ENCODE measurements at places on chromosomes 5 and 9.

DNA sequence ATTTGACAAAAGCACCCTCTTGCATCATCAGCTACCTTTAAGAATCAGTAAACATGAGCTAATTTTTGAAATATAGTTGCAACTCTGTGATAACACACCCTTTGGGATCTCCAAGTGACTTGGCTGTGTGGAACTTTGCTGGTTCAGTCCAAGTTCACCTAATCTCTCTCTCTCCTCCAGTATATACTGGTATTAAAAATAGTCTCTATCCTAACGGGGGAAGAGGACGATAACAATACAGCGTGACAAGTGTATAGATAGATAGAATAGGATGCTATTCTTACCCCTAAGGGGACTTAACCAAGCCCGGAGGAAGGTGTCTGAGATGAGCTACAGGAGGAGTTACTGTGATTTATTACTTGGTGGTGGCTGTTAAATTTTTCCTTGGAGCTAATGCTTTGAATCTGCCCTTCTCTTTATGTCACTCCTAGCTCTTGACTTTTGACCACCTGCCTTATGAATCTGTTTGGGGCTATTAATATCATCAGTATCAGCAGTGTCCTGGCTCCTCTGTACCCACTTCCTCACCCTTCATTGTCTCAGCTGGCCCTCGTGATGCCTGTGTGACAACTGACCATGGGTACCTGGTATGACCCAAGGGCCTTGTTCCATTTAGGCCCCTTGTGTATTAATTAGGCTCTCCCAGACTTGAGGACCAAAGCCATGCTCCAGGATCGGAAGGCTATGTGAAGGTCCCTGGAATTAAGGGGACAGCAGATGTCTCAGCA lies 223.9 kb downstream of the SREK1 start:
- no peak for DNase-seq

- peak; percentile 38 for DNase-seq
Observed at GRCh38 chr9:130932255-130933079, 6.6 kb downstream of the FIBCD1 start.

GRCh38 chr5:170552621-170553115 lies 48.8 kb downstream of the KCNIP1 start:
- peak; percentile 91 for DNase-seq

DNA sequence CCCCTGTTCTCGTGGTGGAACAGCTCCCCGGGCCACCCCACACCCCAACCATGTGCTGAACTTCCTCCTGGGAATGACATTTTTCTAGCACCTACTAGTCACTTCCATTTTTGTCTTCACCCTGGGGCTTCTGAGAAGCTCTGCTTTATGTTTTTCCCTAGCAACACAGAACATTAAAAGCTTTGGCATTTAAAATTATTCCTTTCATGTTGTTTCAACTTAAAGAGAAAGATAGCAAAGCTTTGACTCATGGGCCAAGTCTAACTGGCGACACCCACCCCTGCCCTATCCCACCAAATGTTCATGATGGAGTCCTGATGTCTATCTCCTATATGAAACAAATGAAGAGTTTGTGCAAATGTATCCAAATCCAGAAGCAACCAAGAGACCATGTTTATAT lies 22.4 kb downstream of the BOD1 start:
- peak; percentile 56 for DNase-seq

DNA sequence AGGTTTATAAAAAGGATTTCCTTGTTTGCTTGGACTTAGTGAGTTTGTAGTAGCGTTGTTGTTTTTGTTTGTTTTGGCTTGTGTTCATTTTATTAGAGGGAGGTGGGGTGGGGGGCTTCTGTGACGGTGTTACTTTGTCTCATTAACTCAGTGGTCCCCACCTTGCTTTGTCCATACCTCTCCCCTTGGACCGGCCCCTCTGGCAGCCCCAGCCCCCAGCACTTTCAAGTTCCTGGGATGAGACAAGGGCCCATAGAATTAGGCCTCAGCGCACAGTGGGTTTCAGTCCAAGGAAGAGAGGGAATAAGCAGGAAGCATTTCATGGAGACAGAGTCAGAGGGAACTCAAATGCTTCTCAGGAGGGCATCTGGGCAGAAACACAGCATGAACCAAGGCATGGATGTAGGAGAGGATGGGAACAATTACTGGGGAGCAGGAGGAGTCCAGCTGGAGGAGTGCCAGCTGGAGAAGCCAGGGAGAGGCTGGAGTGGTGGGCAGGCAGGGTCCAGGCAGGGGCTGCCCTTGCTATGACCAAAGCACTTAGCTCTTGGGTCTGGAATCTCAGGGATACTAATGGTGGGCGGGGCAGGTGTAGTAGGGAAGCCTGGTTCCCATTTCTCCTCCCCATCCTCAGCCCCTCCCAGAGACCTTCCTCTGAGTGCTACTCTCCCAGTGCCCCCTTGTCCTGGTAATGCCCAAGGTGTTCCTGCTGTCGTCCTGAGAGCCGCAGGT lies 23.5 kb upstream of the ENHO start:
- no peak for DNase-seq

DNA sequence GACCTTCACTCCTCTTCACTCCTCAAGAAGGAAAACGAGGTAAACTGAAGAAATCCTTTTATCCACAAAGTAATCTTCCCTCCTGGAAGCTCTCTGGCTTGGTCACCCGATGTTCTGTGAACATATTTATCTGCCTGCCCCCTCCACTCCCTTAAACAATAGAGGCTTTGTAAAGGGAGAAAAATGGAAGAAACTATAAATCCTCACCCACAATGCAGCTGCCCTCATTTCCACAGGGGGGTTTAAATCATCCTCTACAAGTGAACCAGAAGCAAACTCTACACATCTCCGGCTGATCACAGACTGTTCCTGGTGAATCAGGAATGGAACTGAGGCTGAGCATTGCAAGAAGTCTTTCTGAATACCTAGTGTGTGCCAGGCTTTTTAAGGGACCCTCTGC lies 7.2 kb downstream of the INSYN2B start:
- no peak for DNase-seq

DNA sequence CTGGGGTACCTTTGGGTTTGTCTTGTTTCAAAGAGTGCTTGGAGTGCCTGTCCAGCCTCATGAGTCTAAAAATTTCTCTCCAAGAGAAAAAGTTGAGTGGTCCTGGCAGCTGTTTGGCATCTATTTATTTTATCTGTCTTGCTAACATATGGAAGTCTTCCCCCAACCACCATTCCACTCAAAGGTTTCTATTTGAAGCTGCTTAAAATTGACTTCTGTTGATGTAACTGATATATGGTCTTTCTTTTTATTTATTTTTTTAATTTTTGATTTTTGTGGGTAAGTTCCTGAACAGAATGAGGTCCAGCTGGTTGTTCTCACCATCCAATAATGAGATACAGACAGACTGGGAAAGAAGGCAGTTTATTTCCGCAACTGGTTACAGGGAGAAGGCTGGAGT lies 178.7 kb upstream of the SGCD start:
- peak; percentile 49 for DNase-seq

GRCh38 chr5:58477760-58478376 lies 13.4 kb upstream of the GAPT start:
- no peak for DNase-seq

DNA sequence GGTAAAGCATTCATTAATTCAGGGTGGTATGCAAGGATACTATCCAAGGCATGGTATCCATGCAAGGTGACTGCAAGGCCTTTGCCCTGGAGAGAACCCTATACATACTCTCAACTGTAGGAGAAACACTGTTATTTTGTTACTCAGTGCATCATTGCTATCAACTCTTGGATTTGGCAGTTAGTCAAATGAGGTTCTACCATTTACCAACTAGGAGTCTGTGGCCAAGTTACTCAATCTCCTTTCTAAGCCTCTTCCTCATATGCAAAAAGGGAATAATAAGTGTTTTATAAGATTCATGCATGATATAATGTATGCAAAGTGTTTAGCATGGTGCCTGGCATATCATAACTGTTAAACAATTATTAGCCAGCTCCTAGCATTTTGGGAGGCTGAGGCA lies 4.0 kb downstream of the PCDHGC3 start:
- DNase-seq = peak; percentile 28

DNA sequence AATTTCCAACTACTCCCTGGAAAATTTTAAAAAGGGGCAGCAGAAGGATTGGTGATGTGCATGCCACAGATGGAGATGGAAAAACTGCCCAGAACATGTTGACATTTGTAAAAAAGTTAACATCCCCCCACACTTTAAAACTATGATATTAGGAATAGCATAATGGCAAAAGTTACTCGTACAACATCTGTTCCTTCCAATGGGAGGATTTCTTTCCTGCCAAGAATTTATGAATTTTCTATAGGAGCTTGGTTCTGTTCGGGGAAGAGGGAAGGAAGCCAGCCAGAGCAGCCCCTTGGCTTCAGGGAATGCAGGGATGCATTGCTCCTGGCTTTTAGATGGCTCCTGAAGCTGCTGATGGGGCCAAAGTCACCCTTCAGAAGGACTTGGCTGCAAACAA lies 22.7 kb downstream of the KLF4 start:
- DNase-seq = no peak

DNA sequence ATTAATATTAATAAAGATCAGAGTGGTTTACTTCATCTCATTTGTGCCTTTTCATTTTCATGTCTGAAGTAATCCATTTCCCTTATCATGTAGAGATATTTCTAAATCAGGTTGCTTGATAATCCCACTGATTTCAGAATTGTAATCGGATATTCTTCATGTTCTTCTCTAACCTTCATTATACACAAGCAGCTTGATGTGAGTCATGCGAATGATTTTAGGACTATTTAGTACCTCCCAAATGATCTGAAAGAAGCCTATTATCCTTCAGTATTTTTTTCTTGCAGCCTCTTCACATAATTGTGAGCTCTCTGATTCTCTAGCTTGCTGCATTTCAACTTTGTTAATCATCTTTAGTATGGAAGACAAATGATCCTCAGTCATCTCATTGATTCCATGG lies 182.0 kb downstream of the GIN1 start:
- peak; percentile 33 for DNase-seq

DNA sequence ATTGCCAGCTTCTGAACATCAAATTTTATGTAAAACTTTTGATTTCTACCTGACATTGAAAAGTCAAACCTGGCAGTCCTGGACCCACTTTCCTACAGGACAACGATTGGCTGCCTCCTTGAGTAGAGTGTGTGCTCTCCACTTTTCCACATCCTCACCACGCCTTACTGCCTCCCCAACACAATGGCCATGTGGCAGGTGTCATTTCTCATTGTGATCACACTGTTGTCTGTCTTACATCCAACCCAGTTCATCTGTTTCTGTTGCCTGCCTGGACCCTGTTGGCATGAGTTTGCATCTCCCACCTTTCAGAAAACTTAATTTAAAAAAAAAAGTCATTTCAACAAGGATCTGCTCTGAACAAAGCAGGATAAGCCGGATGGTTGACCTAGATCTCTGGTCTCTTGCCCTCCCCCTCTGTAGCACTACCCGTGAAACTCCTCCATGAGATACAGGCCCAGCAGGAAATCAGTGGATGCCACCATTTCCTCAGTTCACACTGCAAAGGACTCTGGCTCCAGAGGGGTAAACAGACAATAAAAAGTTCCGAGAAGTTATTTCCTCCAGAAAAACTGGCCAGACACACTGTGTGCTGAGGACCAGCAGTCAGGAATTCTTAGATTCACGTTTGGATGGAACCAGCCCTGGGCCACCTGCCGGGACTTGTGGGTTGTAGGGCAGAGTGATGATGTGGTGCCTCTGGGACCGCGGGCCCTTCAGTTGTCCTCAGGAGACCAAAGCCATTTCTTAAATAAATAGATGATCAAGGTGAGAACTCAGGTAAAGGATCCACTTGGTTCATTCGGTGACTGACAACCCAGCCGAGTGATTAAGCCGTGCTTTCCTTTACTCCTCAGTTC lies 48.6 kb downstream of the AMBP start:
- DNase-seq = no peak

DNA sequence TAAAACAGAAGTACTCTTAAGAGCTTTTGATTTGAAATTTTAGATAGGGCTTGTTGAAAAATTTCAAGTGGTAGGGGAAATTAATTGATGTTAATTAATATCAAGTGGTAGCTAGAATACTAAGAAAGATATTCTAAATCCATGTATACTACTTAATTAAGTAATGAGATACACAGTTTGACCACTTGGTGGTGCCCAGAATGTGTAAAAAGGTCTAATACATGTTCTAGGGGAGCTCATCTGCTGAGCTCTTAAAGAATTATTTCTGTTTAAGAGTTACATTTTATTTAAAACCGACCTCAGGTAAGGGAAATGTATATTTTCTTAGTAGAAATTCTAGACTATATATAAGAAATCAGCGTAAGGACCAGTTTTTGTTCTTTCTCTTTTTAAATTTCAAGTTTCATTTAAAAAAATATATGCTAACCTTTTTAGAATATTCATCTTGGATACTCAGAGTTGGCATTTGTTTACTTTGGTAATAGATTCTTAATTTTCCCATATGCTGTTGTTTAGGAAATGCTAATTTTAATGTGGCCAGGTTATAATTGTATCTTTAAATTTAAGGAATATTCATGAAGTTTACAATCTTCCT lies 61.5 kb downstream of the LNPEP start:
- DNase-seq = peak; percentile 54

GRCh38 chr9:726005-726404 lies 115.5 kb upstream of the DMRT1 start:
- no peak for DNase-seq

GRCh38 chr5:35129276-35129675 lies 81.5 kb upstream of the AGXT2 start:
- peak; percentile 86 for DNase-seq

DNA sequence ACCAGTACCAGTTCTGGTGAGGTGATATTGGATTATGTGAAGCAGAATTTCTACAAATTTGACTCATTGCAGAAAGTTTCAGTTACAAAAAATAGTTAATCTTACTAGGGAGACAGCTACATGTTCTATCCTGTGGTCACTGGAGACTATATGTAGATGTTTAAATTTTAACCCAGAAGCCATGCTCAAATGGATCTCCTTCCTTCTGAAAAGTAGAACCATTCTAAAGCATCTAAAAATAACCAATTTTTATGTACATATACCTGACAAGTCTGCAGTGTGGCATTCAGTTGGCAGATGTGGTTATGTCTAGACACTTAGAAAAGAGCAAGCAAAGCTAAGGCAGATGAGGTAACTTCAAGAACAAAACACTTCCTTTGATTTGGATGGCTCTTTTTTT lies 65.5 kb upstream of the POU4F3 start:
- no peak for DNase-seq

- DNase-seq = no peak
Observed at GRCh38 chr9:90012949-90013348, 408.1 kb downstream of the GADD45G start.

GRCh38 chr9:89815903-89816573 lies 211.2 kb downstream of the GADD45G start:
- DNase-seq = peak; percentile 53

GRCh38 chr9:34513567-34514214 lies 9.1 kb downstream of the ENHO start:
- DNase-seq = peak; percentile 41

- DNase-seq = no peak
Observed at GRCh38 chr5:8493176-8493575, 624.2 kb downstream of the MTRR start.

- DNase-seq = no peak
Observed at GRCh38 chr9:99213197-99213596, 8.5 kb downstream of the ALG2 start.

GRCh38 chr5:39808656-39809055 lies 383.9 kb upstream of the DAB2 start:
- peak; percentile 21 for DNase-seq
